MCF 10A (cell line): ENCODE measurements at places on chromosomes 11 and 22. TPM values are rescaled to one million over a fixed set of nuclear protein-coding genes. Genes with fewer than 3 reads are reported as not detected.
A peak's percentile ranks its signal among the peaks of the same experiment; 100 is the strongest.

GRCh38 chr11:86248609-86249008 lies 4.1 kb downstream of the EED start:
- peak overlapping the region; percentile 35 for H3K4me3 ChIP-seq
- H3K27ac ChIP-seq = no peak overlapping the region
- H3K4me1 ChIP-seq = peaks cover 35% of the 10 kb centered on the region
- H3K36me3 ChIP-seq = peaks cover 15% of the 10 kb centered on the region
- DNase-seq = no peak

DNA sequence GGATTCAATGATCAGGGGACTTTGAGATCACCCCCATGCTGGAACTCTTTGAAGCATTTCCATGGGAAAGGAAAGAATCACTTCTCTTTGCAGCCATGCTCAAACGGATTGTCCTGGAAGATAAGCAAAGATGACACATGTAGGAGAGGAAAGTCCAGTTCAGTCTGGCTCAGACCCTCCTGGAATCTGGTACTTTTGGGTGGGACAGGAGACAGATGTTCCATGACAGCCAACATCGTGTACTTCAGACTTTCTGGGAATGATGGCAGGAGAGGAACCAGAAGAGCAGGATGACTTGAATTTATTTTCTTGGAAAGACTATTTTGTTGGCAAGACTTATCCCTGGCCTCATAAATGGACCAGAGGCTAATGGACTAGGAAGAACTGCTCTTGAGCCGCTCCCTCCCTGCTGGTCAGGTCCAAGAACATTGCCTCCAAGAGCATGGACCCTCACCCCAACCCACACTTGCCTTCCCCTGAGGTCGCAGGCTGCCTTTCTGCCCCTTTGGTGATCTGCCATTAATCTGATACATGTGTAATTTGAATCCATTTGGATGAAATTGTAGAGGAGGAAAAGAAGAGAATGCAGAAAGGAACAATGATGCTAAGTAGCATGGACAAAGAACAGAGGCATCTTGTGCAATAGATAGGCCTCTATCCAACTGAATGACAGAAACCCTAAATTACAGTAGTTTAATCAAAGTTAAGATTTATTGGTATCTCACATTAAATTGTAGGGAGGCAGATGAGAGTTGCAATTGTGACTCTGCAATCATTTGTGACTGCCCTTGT lies 201.0 kb downstream of the SNX19 start:
- no peak for DNase-seq
- H3K27ac ChIP-seq = no peak overlapping the region
- no peaks in the 10 kb centered on the region for H3K36me3 ChIP-seq
- H3K4me3 ChIP-seq = no peak overlapping the region
- H3K4me1 ChIP-seq = no peaks in the 10 kb centered on the region
- no peaks in the 10 kb centered on the region for H3K27me3 ChIP-seq

DNA sequence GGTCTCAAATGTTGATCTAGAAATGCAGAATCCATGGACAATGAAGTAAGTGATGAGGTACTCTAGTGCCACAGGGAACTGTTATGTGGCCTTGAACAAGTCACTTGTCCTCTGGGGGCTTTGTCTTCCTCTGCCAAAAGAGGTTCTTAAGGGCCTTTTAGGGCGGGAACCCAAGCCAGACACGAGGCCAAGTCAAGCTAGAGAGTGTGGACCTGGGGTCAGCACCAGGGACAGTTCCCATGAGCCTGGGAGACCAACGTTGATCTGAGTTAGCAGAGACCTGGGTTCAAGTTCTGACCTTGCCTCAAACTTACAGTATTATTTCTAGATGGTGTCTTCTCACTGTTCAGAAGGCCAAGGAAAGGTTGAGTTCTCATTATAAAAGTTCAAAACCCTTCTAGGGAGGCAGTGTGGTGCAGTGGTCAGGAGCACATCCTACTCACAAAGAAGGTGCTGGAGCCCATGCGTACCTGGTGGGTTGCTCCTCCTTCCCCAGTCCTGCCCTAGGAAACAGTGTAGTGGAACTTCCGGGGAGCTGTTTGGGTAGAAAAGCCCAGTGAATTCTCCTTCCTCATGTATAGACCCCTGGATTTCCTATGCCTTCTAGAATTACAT lies 121.5 kb downstream of the CHST1 start:
- no peaks in the 10 kb centered on the region for H3K4me1 ChIP-seq
- H3K27ac ChIP-seq = no peak overlapping the region
- H3K4me3 ChIP-seq = no peak overlapping the region
- H3K27me3 ChIP-seq = peaks cover 52% of the 10 kb centered on the region
- DNase-seq = peak; percentile 54
- H3K36me3 ChIP-seq = no peaks in the 10 kb centered on the region

The ABTB2 gene
- total RNA-seq = 2.9 and 3.1 TPM in 2 replicates

The SYCE3 gene
- total RNA-seq = 0.82 and 1.2 TPM in 2 replicates

The C1QTNF4 gene
- total RNA-seq = 0.42 TPM in 1 of 2 replicates, not detected in the other

The FAM227A gene
- 2.3 and 2.6 TPM in 2 replicates for total RNA-seq
